Progenitor cell of endocrine pancreas (in vitro differentiated cells): ENCODE measurements at places on chromosomes 5 and 9. TPM values are rescaled to one million over a fixed set of nuclear protein-coding genes. Genes with fewer than 3 reads are reported as not detected.

Gene FOXD4L6
- total RNA-seq, result not detected in 2 replicates

DNA sequence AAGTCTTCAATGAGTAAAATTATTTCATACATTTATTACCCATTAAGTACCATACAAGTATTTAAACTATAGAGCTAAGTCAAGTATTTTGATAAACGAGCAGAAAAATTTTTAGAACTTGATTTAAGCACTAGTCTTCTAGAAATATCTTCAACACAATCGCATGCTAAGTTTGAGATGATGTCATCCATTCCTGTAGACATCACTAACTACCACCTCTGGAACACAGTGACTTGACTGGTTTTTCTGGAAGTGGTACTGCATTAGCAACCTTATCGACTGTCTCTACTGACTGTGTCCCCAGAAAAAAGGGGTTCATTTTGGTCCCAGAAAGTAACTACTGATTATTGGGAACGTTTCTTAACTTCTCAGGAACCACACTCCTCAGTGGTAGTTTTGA is 69.0 kb downstream of the CDC14B start:
- peaks cover 4% of the 10 kb centered on the region for H3K4me1 ChIP-seq
- H3K4me3 ChIP-seq, result no peak overlapping the region
- H3K27me3 ChIP-seq, result no peaks in the 10 kb centered on the region
- no peak overlapping the region for H3K27ac ChIP-seq
- H3K36me3 ChIP-seq, result peaks cover 7% of the 10 kb centered on the region
- no peak for DNase-seq

DNA sequence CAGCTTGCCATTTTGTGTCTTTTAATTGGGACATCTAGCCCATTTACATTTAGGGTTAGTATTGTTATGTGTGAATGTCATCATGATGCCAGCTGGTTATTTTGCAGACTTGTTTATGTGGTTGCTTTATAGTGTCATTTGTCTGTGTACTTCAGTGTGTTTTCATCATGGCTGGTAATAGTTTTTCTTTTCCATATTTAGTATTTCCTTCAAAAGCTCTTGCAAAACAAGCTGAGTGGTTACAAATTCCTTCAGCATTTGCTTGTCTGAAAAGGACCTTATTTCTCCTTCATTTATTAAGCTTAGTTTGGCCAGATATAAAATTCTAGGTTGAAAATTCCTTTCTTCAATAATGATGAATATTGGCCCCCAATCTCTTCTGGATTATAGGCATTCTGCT is 28.5 kb upstream of the TNFSF15 start:
- H3K4me3 ChIP-seq, result no peak overlapping the region
- H3K36me3 ChIP-seq, result no peaks in the 10 kb centered on the region
- H3K4me1 ChIP-seq, result no peaks in the 10 kb centered on the region
- no peak for DNase-seq

Gene AP3B1
- 50.9 and 53.3 TPM in 2 replicates for total RNA-seq

DNA sequence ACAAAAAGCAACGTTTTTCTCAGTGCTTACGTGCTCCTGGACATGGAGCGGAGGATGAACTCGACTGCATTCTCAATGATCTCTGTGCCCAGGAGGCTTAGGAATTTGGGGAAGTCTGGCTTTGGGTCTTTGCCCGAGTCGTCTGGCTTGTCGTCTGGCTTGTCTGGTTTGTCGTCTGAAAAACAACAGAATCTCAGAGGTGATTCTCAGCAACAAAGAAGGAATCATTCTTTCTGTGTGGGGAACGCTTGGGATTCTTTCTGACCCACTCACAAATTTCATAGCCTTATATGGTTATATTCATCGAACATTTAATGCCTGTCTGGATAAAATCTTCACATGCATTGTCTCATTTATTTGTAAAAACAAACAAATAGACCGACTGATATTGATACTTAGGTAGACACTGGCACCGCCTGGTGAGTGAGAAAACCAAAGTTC is 4.7 kb downstream of the C5orf46 start:
- no peak overlapping the region for H3K4me3 ChIP-seq
- H3K27me3 ChIP-seq, result no peaks in the 10 kb centered on the region
- DNase-seq, result no peak
- H3K27ac ChIP-seq, result no peak overlapping the region

GRCh38 chr5:142048272-142048671 is 35.4 kb upstream of the GNPDA1 start:
- H3K36me3 ChIP-seq, result no peaks in the 10 kb centered on the region
- H3K4me1 ChIP-seq, result peaks cover 6% of the 10 kb centered on the region
- H3K4me3 ChIP-seq, result no peak overlapping the region
- no peaks in the 10 kb centered on the region for H3K27me3 ChIP-seq
